GM19239 (cell line): ENCODE measurements at places on chromosomes 16 and 17.

DNA sequence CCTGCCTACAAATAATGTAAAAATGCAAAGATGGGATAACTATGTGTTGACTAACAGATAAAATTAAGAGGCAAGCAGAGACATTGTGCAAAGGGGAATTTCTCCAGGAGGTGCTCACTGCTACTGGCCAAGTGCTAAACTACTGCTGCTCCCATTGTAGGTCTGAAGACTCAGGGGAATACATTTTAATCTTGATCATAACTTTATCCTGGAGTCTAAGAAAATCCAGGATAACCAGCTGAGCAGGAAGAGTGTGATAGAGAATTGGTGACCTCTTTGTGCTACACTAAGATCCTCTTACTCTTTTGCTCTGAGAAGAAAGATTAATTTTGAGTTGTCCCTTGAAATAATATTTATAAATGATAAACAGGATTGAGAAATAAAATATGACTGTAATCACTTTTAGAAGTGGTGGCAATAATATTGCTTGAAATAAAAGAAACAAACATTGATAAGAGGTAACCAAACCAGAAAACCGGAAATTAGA, 5.9 kb downstream of the RNF43 start:
- DNase-seq = no peak

DNA sequence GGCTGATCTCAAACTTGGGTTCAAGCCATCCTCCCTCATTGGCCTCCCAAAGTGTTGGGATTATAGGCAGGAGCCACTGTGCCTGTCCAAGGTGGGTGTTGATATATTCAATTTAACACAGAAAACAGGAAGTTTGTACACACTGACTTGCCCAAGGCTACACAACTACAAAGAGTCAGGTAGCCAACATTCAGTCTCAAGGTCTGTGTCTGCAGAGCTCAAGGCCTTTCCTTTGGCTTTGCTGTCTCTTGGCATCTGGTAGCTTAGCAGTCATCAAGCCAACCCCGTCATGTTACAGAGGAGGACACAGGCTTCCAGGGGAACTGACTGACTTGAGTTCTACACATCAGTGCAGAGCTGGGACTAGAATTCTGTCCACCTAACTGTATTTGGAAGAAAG, 11.9 kb upstream of the MEFV start:
- no peak for DNase-seq

GRCh38 chr17:71724339-71724738, 396.5 kb upstream of the SOX9 start:
- DNase-seq = no peak

GRCh38 chr16:88039591-88039990, 88.4 kb downstream of the BANP start:
- DNase-seq = no peak

- no peak for DNase-seq
These were observed 903.8 kb upstream of the RBFOX1 start for GRCh38 chr16:6428861-6429260.

- DNase-seq = no peak
These were observed 22.7 kb downstream of the MYO15B start for GRCh38 chr17:75610103-75610984.

DNA sequence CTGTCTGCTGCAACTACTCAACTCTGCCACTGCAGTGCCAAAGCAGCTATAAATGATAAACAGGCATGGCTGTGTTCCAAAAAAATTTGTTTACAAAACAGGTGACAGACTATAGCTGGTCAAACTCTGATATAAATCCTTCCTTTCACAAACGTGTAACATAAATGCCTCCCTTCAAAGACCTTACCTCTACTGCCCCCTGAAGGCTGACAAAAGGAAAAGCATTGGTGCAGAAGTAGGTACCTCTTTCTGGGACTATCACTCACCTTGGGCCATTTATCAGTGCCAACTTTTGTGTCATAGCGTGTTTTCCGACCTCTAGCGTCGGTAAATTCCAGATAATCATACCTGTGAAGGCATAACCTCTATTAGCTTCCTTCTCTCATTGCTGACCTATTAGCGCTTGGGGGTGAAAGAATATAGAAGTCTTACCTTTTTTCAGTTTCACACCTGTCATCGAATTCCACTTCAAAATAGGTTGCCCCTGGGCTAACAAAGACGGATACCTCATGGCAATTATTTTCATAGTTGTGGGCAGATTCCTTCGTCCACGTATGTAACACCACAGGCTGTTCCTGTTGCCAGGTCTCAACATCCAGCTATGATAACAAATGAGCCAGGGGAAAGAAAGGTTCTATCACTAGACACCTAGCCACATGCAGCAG, 67.9 kb downstream of the ZZEF1 start:
- DNase-seq = peak; percentile 15

GRCh38 chr17:17051791-17052461, 9.7 kb downstream of the MPRIP start:
- no peak for DNase-seq

DNA sequence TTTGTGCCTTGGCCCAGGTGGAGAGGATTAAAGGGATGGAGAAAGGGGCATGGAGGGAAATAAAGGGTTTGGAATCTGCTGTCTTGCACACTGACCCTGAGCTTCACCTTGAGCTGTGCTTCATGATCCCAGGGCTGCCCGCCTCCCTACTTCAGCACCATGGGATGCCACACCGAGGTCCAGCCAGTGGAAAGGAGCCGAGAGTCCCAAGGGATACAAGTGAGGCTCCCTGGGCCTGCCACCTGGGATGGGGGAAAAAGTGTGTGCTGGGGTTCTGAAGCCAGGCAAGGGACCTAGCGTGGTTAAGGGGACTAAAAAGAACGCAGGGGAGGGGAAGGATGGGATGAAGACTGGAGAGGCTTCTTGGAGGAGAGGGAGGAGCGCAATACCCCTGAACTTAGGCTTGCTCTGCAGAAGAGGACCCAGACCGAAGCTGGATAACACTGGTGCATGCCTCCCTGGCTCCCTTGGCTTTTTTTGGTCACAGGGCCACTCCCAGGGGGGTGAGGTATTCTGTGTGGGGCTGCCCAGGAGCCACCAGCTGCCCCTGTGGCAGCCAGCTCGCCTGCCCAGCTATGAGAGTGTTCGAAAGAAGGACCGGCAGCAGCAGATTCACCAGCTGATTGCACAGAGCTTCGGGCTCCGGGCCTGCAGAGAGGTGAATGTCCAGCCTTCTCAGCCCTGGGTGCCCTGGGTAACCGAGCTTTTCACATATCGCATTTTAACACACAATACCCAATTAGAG, 7.2 kb downstream of the MRPL27 start:
- no peak for DNase-seq

GRCh38 chr17:36085765-36086164, 4.2 kb downstream of the CCL3 start:
- no peak for DNase-seq

DNA sequence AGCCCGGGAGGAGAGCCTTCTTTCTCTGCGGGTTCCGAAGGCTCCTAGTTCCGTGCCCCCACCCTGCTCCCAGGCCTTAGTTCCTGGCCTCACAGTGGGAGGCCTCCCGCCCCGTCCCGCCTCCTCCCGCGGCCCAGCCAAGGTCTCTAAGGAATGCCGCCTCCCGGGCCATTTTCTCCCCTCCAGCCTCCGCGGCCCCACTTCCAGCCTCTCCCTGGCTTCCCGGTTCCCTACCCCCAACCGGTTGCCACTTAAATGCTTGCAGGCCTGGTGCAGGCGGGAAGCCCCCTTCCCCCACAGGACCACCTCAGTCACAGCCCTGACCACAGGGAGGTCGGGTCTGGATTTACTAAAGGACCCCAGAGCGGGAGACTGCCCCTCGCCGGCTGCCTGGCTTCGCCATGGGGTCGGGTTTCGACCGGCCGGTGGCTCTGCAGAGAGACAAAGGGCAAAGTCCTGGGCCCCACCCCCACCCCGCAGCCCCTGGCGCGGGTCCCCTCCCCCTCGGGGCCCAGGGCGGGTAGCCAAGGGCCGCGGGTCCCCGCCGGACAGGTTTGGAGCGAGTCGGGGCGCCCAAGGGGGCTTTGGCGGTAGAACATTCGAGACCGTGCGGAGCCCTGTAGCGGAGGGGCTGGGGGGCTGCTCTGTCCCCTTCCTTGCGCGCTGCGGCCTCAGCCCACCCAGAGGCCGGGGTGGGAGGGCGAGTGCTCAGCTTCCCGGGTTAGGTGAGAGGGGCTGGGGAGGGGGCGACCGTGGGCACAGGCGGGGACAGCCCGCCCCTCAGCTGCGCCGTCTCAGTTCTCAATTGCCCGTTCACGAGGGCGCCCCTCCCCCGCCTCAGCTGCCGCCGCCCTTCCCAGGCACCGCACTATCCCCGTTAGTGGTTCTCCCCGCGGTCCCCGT, 16.4 kb downstream of the IGF2BP1 start:
- DNase-seq = no peak

DNA sequence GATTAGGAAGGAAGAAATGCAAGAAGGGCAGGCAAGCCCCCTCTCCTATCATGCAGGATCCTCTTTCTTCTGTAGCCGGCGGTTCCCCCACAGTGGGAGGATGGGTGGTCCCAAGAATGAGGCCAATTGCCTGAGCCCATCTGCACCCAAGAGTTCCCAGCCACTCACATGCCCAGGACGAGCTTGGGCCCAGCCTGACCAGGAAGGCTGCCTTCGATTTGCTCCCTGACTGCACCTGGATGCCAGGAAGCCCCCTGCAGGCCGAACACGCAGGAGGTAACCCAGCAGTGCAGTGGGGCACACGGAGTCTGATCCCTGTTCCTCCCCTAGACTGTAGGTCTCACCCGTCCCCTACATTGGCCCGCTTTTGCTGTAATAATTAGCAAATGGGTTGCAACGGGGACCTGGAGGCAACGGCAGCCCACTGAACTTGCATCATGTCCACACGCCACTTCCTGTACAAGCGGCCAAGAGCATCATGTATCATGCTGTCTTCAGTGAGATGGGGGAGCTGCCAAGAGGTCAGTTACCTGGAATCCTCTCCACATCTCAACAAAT, 67.5 kb downstream of the AMFR start:
- DNase-seq = no peak

DNA sequence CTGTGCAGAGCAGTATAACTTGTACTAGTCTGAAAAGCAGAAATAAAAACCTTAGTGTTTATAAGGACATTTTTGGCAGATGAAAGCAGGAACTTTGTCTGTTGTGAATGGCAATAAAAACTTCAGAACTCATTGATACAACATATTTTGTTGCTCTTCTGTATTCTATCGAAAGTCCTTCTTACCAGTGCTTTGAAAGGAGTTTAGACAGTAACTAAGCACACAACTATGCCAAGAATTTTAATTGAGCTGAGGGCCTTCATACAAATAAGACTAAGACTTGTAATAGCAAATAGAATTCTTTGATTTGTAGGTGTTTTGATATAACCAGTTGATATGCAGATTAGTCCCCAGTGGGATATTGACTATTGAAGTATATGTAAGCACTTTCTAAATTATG, 308.4 kb downstream of the ZFHX3 start:
- DNase-seq = no peak

DNA sequence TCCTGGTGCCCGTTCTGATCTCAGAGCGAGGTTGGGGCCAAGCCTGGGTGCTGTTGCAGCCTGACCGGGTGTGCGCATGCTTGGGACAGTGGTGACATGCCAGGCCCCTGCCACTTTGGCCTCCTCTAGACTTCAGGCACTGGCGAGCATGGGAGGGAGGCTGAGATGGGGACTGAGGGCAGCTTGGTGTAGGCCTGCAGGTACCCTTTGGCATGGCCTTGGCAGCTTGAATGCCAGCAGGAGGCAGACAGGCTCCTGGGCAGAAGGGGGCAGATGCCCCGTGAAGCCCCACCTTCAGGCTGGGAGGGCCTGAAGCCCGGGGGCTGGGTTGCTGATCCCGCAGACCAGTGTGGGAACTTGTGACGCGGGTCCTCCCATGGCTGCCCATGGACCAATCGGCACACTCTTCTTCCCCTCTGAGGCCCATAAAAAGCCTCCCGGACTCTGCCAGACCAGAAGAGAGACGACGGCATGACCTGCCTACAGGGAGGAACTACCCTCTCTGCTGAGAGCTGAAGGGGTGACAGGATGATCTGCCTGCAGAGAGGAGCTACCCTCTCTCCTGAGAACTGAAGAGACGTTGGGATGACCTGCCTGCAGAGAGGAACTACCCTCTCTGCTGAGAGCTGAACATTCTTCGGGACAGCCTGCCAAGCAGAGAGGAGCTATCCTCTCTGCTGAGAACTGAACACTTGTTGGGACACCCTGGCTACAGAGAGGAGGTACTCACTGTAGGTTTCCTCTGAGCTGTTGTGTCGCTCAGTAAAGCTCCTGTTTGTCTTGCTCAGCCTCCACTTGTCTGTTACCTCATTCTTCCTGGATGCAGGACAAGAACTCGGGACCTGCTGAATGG, 17.5 kb downstream of the RHOT1 start:
- no peak for DNase-seq

GRCh38 chr17:8466456-8466855, 30.8 kb downstream of the NDEL1 start:
- no peak for DNase-seq

- no peak for DNase-seq
These were observed 57.4 kb upstream of the ERN1 start for GRCh38 chr17:64187093-64187895.

- no peak for DNase-seq
These were observed 40.4 kb downstream of the TNRC6A start for GRCh38 chr16:24769806-24770205.

DNA sequence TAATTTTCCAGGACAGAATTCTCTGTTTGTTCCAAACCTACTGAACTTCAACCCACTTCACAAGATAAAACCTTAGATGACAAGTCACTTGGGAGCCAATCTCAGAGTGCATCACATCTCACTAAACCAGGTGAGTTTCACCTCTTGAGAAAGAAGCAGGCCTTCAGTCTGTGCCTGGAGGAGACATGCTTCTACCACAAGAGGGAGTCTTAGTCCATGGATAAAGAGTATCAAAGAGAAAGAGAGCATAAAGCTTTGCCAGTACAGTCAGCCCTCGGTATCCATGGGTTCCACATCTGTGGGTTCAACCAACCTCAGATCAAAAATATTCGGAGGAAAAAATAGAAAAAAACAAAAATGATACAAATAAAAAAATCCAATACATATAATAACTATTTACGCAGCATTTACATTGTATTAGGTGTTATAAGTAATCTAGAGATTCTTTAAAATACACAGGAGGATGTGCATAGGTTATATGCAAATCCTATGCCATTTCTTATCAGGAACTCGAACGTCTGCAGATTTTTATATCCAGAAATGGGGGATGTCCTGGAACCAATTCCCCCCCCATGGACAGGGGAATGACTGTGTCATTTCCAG, 37.7 kb downstream of the DUSP14 start:
- peak; percentile 40 for DNase-seq

- no peak for DNase-seq
These were observed 181.9 kb downstream of the MSI2 start for GRCh38 chr17:57438066-57438731.

GRCh38 chr17:76709077-76709950, 1.5 kb downstream of the MXRA7 start:
- DNase-seq = no peak

DNA sequence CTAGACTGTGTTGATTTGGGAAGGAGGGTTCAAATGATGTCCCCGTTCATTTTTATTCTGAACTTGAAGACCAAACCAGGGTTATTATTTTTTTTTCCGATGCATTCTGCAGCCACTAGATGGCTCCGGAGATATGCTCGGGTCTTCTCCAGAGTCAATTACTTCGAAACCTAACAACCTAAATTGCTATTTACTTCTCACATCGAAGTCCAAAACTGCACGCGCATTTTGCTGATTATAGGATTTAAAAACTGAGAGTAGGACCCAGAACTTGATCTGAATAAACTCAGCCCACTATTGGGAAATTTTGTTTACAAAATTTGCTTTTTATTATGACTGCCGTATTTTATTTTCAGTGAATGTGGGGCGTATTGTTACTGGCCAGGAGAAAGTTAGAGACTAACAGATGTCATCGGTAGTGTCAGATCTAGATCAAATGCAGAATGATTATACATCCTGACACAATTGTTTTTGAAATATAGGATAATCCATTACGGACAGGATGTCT, 263.8 kb downstream of the HS3ST3A1 start:
- DNase-seq = peak; percentile 4
